ENCODE measurements at places on chromosomes 13 and 19.

- DNase-seq, result no peak
These were observed 8.3 kb downstream of the IRS2 start for GRCh38 chr13:109778102-109778542.

DNA sequence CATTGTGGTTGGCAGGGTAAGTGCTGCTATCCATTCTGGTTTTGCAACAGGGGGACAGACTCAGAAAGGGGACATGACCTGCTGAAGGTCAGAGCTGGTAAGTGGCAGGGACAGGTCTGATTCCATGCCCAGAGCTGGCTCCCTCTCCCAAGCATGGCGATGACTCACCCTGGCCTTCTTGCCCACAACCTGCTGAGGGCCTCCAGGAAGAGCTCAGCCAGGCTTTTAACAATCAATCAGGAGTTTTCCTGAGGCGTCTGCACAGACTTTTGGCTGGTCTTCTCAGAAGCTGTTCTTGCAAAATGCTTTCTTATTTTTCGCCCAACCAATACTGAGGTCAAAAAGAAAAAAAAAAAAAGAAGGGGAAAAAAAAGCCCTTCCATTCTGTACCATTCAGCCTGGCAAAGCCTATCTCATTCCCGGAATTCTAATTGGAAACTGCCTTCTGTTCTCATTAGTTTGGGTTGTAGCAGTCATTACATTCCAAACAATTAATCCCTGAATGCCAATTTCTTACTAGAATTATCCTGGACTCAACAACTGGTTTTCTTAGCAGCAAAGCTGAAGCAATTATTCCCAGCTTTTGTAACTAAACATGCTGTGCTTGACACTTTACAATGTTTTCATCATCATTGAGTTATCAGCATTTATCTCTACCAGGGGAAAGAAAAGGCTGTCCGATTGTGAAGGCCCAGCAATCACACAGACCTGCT is 17.7 kb downstream of the SIAH3 start:
- no peak for DNase-seq

DNA sequence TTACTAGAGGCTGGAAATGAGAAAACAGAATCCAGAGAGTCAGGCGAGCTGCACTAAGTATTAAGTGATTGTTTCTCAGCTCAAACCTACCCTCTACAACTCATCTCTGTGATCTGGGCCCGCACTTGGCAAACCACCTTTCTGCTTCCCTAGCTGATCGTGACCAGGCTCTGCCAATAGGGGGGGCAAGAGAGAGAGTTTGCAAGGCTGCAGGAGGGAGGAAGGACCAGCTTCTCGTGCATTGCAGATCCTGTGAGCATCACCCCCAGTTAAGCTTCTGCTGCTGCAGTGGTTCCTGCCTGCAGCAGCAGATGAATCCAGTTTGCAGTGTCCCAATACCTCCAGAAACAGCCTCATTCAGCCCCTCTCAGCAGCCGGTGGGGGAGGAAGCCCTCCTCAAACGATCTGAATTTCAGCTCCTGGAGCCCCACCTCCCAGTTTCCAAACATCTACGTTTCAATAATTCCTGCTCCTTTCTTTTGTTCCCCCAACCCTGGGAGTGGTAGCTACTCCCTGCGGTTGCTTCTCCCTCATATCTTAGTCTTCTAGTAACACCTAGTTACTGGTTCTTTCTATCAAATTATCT is 20.0 kb downstream of the XRCC1 start:
- DNase-seq, result no peak

DNA sequence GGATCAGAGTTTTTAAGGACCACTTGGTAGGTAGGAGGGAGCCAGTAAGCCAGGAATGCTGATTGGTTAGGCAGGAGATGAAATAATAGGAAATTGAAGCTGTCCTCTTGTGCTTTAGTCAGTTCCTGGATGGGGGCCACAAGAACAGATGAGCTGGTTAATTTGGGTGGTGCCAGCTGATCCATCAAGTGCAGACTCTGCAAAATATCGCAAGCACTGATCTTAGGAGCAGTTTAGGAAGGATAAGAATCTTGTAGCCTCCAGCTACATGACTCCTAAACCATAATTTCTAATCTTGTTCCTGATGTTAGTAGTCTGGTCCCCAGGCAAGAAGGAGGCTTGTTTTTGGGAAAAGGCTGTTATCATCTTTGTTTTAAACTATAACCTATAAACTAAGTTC is 117.9 kb upstream of the GPR12 start:
- no peak for DNase-seq

DNA sequence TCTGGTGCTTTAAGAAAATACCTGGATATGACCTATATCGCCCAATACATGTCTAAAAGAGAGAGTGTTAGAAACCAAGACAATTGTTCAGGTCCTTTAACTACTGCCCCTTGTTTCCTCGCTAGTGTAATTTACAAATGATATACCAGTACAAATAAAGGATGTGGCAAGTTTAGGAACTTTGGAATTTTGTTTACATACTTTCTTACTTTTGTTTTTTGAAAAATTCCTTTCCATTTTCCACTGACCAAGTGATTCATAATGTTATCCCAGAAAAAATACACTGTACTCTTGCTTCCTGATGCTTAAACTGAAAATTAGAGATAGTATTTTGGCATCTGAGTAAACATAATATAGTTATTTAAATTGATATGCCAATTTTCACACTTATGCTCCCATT is 96.8 kb upstream of the CSNK1A1L start:
- no peak for DNase-seq

DNA sequence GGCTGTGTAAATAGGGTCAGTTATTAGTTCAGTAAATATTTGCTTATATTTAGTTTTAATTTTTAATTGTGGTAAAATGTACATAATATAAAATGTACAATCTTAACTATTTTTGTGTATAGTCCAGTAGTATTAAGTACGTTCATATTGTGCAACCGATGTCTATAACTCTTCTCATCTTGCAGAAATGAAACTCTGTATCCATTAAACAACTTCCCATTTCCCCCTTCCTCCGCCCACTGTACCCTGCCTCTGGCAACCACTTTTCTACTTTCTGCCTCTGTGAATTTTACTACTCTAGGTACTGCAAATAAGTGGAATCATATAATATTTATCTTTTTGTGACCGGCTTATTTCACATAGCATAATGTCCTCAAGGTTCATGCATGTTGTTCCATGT is 24.4 kb downstream of the UBAC2 start:
- no peak for DNase-seq

DNA sequence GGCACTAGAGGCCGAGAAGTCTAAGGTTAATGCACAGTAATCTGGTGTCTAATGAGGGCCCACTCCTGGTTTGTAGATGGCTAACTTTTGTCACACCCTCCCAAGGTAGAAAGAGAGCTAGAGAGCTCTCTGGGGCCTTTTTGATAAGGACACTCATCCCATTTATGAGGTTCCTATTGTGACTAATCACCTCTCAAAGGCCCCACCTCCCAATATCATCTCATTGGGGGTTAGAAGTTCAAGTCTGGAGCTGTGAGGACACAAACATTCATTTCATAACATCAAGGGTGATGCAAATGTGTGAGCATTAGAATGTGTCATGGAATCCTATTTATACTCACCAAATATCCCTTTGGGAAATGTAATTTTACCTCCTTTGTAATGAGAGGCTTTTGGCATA is 79.2 kb upstream of the SLC10A2 start:
- DNase-seq, result no peak

GRCh38 chr13:43166644-43167457 is 143.5 kb downstream of the DNAJC15 start:
- no peak for DNase-seq

- no peak for DNase-seq
These were observed 454 bp downstream of the BLVRB start for GRCh38 chr19:40465025-40465556.

DNA sequence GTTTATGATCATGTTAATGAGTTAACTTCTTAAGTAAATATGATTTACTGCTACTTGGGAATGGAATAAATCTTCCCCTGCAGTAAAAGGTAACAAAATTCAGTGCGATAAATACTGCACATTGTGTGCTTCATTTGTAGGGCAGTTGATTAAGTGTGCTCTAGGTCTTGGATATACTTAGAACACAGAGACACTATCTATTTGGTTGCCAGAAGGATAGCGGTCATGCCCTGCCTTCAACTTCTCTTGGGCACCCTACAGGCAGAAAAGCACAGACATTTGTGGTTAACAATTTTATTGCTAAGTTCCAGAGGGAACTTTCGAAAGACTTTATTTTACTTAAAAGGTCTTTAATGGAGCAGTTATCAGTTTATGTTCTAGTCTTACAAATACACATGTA is 605.8 kb downstream of the PCDH9 start:
- no peak for DNase-seq

DNA sequence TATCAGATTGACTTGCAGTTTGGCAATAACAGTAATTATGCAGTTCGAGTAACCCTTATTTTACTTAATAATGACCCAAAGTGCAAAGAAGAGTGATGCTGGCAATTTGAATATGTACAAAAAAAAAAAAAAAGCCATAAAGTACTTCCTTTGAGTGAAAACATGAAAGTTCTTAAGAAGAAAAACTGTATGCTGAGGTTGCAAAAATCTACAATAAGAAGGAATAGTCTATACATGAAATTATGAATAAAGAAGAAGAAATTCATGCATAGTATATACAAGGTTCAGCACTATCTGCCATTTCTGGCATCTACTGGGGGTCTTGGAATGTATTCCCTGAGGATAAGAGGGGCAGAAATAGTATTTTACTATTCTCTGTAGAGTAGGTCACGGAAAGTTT is 55.9 kb downstream of the ZC3H13 start:
- DNase-seq, result no peak

DNA sequence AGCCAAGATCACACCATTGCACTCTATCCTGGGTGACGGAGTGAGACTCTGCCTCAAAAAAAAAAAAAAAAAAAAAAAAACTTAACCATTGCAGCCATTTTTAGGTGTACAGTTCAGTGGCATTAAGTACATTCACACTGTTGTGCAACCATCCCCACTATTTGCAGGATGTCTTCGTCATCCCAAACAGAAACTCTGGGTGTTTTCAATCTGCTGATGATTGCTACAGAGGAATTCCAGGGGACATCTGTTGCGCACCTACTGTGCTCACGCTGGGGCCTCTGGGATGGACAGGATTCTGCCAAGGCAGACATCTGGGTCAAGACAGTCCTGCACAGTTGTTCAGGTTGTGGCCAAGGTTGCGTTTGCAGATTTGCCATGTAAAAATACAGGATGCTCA is 2.4 kb upstream of the APOC4 start:
- DNase-seq, result no peak

GRCh38 chr13:104318121-104318520 is 1251.9 kb upstream of the SLC10A2 start:
- DNase-seq, result no peak

GRCh38 chr19:19568802-19569756 is 31.0 kb downstream of the CILP2 start:
- no peak for DNase-seq

- no peak for DNase-seq
These were observed 47.4 kb upstream of the UBAC2 start for GRCh38 chr13:99153219-99153618.

- DNase-seq, result no peak
These were observed 1310.4 kb upstream of the SLC10A2 start for GRCh38 chr13:104376588-104376987.

- DNase-seq, result no peak
These were observed 9.7 kb downstream of the PCCA start for GRCh38 chr13:100098445-100099116.

DNA sequence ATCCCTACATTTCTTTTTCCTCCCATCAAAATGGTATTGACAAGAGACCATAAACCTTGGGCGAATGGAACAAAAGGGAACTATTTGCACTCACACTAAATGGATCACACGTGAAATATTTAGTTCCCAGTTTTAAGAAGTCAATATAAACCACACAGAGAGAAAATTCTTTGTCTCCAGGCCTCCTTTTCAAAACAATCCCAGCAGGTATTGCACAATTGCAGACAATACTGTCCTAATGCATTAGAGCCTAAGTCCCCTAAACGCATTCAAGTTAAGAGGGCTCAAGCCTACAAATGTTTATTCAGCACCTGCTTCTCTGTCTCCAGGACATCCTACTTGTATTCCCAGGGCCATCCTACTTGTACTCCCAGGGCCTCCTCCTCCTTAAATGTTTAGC is 1.3 kb upstream of the B3GLCT start:
- DNase-seq, result no peak

DNA sequence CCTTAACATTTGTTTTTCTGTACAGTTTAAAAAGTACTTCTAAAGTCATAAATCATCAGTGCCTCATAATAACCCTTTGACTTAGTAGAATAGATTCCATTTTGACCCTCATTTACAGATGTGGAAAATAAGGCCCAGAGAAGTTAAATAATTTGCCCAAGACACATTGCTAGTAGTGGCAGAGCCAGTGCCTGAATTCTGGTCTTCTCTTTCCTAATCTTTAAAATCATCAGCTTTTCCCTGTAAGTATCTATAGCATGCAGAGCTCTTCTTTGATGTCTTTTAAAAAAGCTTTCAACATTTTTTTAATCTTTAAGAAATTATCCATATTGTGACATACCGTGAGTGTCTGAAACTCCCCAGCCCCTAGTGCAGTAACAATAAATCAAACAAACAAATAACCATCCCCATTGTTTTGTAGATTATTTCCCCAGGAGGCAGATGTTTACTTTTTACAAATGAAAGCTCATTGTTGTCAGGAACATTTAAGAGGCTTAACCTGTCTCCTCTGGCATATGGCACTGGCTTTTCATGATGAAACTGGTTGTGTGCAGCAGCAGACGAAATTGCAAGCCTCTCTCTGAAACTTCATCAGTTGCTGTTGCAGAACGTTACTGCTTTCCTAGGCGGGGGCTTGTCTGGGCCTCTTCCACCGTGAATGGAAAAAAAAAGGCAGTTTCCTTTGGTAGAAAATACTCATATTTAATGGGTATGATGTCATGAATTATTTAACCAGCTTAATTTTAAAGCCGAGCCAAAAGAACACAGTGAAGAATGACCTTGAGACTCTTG is 31.7 kb upstream of the PCDH8 start:
- DNase-seq, result no peak

DNA sequence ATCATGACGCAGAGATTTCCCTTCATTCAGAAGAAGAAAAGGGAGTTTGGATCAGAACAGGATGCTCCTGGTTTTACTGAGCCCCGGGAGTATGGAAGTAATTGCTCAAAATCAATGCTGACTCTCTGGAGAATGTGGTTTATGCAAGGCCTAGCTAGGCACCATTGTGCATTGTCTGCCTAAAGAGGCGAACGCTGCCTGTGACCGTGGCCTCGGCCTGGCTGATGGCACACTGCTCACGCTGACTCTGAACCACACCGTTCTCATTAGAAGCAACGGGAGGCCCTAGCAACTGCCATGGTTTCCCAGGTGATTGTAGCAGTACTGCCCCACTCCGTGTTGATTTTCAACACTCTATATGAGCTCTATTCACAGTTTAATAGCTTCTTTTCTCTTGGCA is 41.7 kb upstream of the UBL3 start:
- no peak for DNase-seq

Measured in Right ventricle myocardium inferior (tissue), 1 donor.